Stimulated activated CD4-positive, alpha-beta T cell treated with anti-CD3 and anti-CD28 coated beads, Interleukin-12 subunit alpha, Interleukin-12 subunit beta, amount 100 ng/mL, for 48 hours (primary cell): ENCODE measurements at places on chromosomes 3 and 15.

GRCh38 chr3:127489357-127489756 is 101.2 kb downstream of the TPRA1 start:
- no peak for DNase-seq

GRCh38 chr3:172043766-172044165 is 4.4 kb downstream of the FNDC3B start:
- no peak for DNase-seq

GRCh38 chr3:38126121-38126892 is 10.6 kb downstream of the ACAA1 start:
- DNase-seq = no peak

- no peak for DNase-seq
Observed at GRCh38 chr3:43266995-43267394, 19.3 kb upstream of the SNRK start.
